ENCODE measurements at places on chromosomes 4 and X.

DNA sequence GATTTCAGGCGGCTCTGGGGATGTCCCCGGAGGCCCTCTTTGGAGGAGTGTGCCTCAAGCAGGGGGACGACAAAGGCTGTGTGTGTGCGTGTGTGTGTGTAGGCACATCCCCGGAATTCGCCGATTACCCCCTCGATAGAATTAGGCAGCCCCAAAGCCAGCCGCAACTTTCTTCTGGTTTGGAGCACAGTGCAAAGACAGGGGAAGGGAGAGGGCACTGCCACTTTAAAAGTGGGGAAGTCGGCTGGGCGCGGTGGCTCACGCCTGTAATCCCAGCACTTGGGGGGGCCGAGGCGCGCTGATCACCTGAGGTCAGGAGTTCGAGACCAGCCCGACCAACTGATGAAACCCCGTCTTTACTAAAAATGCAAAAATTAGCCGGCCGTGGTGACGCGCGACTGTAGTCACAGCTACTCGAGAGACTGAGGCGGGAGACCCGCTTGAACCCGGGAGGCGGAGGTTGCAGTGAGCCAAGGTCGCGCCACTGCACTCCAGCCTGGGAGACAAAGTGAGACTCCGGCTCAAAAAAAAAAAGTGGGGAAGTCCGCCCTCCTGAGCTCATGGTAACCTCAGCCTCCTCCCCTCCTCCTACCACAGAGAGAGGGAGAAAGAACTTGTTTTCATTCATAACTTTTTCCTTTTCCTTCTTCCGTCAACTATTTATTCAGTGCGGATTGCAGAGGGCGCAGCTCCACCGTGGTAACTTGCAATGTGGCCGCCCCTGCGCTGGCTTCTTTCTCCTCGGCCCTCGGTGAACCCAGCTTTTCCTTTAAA, 2.4 kb downstream of the SPRY1 start:
- no peak for DNase-seq

GRCh38 chr4:52198294-52198693, 147.2 kb downstream of the SPATA18 start:
- no peak for DNase-seq

DNA sequence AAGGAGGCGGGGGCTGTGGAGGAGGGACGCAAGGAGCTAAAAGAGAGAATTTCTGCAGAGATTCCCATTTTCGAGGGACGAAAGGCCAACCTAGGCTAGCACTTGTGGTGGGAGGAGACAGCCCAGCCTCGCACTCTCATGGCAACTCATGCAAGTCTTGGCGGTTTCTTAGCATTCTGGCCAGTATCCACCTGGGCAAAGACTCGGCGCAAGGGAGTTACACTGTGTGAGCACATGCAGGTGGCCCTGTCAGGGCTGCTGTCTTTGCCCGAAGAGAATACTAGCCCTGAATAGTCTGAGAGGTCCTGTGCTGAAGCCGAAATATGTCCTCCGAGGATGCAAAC, 15.5 kb downstream of the MCF2 start:
- DNase-seq = no peak

DNA sequence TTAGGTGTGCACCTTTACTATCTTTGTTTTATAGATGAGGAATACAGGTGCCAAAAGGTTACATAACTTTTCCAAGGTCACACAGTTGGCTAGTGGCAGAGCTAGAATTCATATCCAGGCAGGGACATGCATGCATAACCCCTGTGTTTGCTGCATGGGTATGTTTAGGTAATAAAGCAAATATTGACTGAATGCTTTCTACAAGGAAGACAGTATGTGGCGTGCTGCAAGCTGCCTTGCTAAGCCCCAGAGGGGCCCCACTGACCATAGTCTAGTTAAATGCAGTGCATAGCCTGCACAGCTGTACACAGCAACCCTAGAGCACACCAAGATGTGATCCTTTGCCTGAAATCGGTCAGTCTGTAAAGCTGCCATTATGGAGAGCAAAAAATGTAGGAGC, 320.5 kb upstream of the IGFBP7 start:
- DNase-seq = no peak

- DNase-seq = no peak
These were observed 46.6 kb downstream of the TENM3 start for GRCh38 chr4:182289809-182290208.

- DNase-seq = no peak
These were observed 5.7 kb downstream of the CYBB start for GRCh38 chrX:37785569-37785968.

DNA sequence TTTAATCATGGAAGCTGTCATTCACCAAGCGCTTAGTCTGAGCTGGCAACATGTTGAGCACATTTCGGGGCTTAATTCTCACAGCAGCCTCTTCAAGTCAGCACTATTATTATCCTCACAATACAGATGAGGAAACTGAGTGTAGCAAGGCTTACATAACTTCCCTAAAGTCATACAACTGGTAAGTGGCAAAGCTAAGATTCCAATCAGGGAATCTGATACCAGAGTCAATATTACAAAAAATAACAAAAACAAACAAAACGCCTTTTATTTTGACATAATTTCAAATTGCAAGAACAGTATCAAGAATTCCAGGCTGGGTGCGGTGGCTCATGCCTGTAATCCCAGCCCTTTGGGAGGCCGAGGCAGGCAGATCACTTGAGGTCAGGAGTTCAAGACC, 120.4 kb upstream of the DUSP21 start:
- no peak for DNase-seq

DNA sequence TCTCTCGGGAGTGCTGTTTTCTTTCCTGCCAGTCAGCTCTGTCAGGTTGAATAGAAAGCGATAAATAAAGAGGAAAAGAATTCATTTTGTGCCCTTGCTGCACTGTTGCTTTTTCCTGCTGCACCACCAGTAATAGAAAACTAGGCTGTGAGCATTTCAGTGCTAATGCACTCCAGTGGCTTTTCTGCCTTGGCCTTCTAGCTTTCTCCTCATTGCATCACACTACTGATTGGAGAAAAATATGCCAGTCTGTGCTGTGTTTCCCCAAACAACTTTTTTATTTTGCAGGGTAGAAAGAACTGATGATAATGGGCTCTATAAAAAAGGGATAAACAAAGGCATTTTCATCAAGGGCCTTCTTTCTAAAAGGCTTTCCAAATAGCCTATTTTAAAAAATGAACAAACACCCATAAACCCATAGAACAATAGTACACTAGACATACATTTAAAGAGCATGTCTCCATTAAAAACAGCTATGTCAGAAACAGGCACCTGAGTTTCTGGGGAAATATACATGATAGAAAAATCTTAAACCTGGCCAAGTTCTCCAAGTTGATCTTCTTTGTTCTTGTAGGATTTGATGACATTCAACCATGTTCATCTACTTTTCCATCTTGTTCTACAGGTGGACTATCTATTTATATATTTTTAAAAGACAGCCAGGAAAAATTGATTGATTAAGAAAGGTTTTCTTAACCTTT, 86.3 kb downstream of the GPRIN3 start:
- no peak for DNase-seq

GRCh38 chr4:1345903-1346780, 866 bp upstream of the UVSSA start:
- no peak for DNase-seq

DNA sequence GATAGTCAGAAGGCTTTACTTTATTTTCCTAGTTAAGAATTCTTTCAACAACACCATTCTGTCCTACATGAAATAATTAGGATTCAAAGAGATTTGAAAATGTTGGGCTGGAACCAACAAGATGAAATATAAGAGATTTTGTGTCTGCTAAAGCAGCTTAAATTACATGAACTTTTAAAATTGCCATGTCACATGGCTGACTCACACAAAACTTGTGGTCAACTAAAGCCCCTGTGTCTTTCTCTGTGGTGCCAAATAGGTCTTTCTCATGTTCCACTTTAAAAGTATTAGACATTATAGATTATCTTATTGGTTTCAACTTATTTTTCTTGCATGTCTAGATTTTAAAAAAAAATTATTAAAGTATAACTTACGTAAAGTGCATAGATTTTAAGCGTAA, 60.8 kb upstream of the FHL1 start:
- DNase-seq = no peak

DNA sequence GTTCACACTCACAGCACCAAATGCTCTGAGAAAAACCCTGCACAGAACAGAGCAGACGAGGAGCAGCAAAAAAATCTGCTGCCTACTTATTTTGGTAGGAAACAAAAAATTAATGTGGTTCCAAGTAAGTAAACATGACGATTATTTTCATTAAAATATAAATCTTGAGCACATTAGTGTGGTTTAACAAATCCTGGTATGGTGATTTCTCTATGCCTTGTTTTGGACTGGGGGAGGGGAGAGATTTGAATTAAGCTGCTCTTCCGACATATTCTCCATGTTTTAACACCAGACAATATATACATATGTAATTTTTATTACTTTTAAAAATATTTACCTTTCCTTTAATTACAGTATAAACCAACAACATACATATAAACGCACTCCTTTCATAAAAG, 1.8 kb downstream of the CAMK2D start:
- no peak for DNase-seq

- DNase-seq = no peak
These were observed 53.3 kb downstream of the SCD5 start for GRCh38 chr4:82745173-82745842.

- DNase-seq = no peak
These were observed 153.9 kb downstream of the CCNG2 start for GRCh38 chr4:77310931-77311330.

DNA sequence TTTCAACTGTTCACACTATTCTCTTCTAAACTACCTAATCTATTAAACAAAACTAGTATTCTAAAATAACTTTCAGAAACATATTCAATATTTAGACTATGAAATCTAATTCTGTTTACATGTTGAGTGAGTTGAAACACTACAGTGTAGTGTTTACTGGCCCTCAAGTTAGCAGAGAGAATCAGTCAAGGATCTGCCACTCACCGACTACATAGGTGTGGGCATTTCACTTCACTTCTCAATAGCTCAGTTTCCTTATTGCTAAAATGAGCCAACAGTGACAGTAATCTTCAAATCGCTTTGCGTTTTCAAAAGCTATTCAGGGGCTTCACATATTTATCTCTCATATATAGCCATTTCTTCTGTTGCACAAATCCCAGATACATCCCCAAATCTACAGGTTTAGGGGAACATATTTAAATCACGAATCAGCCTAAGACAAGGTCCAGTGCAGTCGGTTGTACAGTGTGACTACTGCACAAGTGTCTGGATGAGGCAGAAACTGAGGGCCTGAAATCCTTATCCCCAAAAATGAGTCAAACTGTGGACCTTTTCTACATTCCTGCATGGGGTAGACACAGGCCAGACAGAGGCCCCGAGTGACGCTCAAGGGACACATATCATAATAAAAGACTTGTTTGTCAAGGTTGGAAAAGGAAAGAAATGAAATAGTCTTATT, 129.8 kb downstream of the PPP3CA start:
- DNase-seq = no peak

DNA sequence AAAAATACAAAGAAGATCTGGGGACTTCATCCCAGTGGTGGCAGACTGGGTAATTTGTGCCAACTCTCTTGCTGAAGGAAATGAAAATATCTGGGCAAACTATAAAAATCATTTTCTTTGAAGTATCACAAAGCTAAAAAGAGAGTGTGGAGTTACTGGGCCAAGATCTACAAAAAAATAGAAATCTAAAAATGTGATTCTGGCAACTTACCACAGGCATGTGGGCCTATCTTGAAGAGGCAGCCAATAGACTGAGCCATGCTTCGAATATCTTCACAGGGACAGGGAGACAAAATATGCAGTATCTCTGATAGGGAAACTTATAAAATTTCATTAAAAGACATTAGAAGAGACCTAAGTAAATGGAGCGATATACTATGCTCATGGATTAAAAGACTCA, 168.8 kb downstream of the RCHY1 start:
- no peak for DNase-seq

DNA sequence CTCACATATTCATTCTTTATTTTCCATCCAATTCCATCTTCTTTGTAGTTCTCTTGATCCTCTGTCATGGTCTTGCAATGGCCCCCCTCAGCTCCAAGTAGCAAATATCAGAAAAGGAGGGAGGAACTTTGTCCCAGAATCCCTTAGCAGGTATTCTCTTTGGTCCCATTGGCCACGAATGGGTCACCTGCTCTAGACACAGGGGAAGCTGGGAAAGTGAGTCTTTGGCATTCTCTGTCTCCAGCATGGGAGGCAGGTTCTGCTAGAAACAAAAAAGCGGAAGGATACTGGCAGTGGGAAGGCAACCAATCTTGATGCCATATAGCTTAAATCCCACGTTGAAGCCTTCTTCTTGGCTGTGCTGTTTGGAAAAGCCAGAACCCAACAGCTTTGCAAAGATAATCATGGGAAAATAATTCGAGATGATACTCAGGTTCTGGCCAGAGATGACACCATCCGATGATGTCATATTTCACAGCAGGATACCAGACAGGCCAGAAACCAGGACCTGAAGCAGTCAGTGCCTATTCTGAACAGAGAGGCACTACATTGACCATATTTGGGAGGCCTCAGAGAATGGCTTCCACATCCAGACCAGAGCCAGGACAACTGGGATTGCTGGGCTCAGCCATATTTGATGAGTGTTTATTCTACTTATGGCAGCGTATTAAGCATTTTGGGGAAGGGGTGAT, 110.4 kb upstream of the ATXN3L start:
- DNase-seq = no peak

DNA sequence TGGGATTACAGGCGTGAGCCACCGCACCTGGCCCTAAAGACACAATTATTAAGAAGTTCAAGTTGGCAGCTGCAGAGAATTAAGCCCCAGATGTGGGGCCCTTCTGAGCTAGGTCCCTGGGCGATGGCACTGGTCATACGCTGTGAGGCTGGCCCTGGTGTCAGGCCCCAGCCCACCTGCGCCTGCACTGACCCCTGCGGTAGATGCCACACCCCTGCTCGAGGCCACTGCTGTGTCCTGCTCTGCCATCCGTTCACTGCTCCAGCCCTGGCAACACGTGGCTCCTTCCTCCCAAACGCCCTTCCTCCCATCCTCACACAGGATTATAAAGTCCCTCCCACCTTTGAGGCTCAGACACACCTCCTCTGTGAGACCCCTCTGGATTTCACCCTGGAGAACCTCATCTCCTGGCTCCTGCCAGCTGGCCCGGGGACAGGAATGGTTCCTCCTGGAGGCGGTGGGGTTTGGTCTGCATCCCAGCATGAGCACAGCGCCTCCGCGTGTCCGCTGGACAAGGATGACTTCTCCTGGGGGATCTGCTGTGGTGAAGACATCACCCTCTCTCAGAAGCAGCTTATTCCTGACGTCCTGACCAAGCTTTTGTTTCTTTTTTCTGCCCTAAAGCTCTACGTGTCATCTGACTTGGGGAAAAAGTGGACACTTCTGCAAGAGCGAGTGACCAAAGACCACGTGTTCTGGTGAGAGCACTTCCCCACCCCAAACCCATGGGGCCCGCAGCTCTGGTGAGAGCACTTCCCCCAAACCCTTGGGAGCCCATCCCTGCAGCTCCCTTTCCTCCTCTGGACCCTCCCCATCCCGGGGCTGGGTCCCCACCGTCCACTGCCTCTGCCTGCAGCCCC, 219.0 kb upstream of the PSAPL1 start:
- DNase-seq = no peak

DNA sequence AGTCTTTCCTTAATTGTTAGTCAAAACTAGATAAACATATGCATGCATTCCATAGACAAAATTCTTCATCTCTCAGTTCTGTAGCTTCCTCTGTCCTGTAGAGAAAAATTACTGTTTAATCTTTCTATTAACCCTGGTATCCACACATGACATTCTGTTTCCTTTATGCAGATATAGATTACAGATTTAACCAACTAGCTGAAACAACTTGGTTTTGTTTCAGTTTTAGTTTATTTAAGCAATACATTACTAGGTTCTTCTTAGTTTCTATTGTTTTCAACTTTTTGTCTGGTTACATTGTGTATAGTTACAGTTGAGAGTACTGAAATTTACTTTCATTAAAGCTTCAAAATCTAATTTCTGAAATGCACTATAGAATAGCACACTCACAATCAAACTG, 933.9 kb upstream of the EPHA5 start:
- no peak for DNase-seq

Data from cortex of kidney (tissue), 1 donor.